Glomerular endothelial cell (primary cell): ENCODE measurements at places on chromosomes 2 and 18. TPM values are rescaled to one million over a fixed set of nuclear protein-coding genes. Genes with fewer than 3 reads are reported as not detected.

LYG2 gene
- not detected in 2 replicates for total RNA-seq

KCNG2 gene
- total RNA-seq = not detected in 2 replicates

CAPN14 gene
- total RNA-seq = 0.15 and 0.35 TPM in 2 replicates

NR4A2 gene
- total RNA-seq = 0.58 and 0.68 TPM in 2 replicates

CD8B gene
- not detected in 2 replicates for total RNA-seq

DNA sequence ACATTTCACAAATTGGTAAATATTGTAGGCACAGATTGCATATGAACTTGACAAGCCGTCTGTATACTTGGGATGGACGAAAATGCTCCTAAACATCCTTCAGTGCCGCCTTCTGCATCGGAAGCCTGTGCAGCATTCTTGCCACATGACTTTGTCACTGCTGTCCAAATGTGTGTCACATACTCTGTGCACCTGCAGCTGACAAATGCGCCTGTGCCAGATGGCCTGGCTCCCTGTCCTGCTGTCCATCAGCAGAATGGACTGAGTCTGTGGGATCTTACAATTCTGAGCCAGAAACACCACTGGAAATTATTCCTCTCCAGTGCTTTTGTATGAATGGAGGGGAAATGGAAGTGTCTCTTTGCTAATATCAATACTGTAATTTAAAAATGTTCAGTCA, 89.9 kb downstream of the DCDC2C start:
- no peak for DNase-seq

GRCh38 chr2:8584174-8585066, 97.4 kb upstream of the ID2 start:
- DNase-seq = no peak

GRCh38 chr2:83866211-83866610, 592.9 kb downstream of the SUCLG1 start:
- no peak for DNase-seq

- no peak for DNase-seq
Observed at GRCh38 chr18:12046046-12046750, 47.4 kb upstream of the ANKRD62 start.

GRCh38 chr18:79522451-79523205, 126.9 kb downstream of the NFATC1 start:
- no peak for DNase-seq

GRCh38 chr18:33022370-33022769, 249.5 kb upstream of the KLHL14 start:
- DNase-seq = no peak

DNA sequence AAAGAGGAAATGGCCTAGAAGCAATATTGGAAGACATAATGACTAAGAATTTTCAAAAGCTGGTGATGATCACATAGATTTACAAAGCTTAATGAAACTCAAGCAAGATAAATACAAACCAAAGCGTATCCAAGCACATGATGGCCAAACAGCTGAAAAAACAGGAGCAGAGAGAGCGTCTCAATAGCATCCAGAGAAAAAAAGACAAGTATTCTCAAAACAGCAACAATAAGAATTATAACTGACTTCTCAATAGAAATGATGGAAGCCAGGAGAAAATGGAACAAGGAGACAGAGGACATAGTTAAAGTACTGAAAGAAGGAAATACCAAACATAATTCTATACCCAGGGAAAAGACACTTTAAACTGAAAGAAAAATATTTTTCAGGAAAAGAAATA, 437.2 kb upstream of the TNP1 start:
- DNase-seq = no peak

GRCh38 chr2:229083606-229084340, 187.3 kb downstream of the PID1 start:
- DNase-seq = no peak

DNA sequence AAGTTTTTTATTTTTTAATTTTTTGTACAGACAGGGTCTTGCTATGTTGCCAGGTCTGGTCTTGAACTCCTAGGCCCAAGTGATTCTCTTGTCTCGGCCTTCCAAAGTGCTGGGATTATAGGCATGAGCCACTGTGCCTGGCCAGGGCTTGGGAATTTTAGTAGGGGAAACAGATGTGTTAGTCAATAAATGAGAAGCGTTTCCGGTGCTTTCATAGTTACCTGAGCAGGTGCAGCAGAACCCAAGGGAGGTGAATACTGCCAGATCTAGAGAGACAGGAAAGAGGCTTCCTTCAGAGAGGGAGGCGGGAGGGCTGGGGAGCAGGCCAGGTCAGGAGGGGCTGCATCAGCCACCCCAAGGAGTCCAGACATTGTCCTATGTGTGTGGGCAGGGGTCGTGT, 30.5 kb upstream of the IMPA2 start:
- no peak for DNase-seq

- DNase-seq = no peak
Observed at GRCh38 chr2:105806996-105807395, 62.3 kb downstream of the NCK2 start.

ARHGAP28 gene
- total RNA-seq = 6.9 and 16.5 TPM in 2 replicates

DNA sequence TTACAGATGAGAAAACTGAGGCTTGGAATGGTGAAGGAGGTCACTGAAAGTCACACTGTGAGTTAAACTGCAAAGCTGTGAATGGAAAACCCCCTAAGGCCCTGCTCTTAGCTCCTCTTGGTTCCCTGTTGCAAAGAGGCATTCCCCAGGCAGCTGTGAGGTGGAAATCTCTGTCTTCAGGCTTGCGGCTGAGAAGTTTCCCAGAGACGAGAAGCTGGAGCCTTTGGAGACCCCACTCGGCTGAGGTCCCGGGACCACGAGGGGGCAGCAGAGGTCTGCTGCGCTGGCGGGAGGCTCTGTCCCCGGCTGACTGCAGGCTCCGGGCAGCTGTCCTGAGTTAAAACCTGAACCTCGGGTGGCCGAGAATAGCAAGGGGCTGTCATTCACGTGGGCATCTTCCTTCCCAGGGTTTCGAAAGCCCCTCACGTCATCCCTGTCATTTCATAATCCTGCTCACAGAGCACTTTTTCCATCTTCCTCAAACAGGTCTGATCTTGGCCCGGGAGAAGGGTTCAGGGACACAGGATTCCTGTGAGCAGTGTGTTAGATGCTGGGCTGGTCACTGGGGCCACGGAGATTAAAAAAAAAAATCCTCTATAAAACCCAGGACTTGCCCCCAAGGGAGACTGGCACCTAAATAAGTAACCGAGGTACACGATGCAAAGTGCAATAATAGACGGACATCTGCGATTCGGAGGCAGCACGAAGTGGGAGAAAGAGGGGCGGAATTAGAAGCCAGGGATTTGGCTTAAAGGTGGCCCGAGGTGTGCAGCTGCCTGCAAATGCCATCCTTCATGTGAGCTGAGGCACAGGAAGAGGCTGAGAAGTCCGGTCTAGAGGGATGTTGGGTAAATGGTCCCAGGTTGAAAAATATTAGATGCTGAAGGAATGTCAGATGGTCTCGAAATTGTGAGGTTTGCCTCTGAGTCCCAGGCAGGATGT, 24.6 kb upstream of the ATOH8 start:
- DNase-seq = no peak

DNA sequence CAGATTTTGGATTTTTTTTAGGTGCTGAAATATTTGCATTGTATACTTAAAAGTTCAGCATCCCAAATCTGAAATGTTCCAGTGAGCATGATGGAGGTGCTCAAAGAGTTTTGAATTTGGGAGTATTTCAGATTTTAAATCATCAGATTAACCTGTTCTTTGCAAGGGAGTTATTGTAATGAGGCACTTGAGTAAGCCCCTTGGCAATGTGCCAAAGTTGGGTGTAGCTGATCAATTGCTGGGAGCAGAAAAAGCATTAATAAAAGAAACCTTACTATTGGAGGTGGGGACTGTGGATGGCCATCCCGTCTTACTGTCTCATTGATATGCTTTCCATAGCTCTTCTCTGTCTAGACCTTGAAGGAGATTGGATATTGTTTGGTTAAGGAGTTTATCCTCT, 28.3 kb downstream of the MALT1 start:
- no peak for DNase-seq

PPP1R1C gene
- total RNA-seq = 0.93 and 1.4 TPM in 2 replicates

GALNT5 gene
- total RNA-seq = 0.48 and 2.6 TPM in 2 replicates

TMEM17 gene
- 2.5 and 2.9 TPM in 2 replicates for total RNA-seq

- no peak for DNase-seq
Observed at GRCh38 chr18:56030060-56030459, 442.1 kb upstream of the TCF4 start.

DNA sequence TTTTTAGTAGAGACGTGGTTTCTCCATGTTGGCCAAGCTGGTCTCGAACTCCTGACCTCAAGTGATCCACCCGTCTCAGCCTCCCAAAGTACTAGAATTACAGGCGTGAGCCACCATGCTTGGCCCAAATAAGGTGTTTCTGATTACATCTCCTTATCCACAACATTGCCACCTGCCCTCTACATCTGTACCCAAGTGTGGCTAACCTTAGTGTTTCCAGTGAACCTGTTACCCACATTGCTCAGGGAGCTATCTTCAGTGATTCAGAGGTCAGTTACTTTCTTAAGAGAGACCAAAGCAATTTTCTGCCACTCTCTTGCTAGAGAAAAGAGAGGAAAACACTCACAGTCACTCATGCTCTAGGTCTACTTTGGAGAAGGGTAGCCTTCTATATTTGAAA, 115.0 kb upstream of the SLC39A10 start:
- no peak for DNase-seq

OR6B2 gene
- not detected in 2 replicates for total RNA-seq

GRCh38 chr2:201985728-201986462, 47.8 kb upstream of the FZD7 start:
- DNase-seq = no peak

GPR39 gene
- total RNA-seq = 0.29 and 1.2 TPM in 2 replicates

DNA sequence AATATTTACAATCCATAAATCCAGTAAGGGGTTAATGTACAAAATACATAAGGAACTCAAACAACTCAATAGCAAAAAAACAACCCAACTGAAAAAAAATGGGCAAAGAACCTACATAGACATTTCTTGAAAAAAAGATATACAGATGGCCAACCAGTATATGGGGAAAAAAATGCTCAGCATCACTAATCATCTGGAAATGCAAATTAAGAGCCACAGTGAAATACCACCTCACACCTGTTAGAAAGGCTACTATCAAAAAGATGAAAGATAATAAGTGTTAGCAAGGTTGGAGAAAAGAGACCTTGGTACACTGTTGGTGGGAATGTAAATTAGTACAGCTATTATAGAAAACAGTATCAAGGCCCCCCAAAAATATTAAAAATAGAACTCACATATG, 14.6 kb downstream of the AP1S3 start:
- no peak for DNase-seq

GRCh38 chr2:164803776-164804466, 37.7 kb downstream of the COBLL1 start:
- no peak for DNase-seq

TLX2 gene
- total RNA-seq = not detected in 2 replicates

DNA sequence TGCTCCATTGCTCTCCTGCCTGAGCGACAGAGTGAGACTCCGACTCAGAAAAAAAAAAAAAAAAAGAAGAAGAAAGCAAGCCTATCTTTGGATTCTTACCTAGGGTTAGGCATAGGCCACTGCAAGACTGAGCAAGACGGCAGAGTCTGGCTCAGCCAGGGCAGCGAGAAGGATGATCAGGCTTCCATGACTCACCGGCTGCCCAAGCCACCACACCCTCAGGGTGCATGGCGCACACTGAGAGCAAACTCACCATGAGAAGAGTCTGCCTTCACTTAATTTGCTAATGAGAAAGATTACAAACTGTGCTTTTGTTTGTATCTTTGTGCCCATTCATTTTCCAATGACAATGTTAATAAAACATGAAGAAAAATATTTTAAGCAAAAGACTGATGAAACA, 8.2 kb downstream of the FAM110C start:
- DNase-seq = no peak

DNA sequence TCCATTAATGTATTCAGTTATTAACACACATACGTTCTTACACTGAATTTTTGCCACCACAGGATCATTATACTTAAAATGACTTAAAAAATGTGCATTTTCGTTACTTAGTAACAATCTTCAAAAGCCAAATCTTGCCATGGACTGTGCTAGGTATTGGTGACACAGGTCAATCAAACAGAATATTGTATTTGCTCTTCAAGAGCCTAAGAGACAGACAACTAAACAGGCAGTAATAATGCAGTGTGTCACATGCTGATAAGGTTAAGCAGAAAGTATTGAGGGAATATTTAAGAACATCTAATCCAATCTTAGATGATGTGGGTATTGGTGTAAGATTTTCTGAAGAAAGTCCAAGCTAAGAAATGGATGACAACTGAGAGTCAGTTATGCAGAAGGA, 56.9 kb downstream of the FBXO11 start:
- DNase-seq = no peak

DNA sequence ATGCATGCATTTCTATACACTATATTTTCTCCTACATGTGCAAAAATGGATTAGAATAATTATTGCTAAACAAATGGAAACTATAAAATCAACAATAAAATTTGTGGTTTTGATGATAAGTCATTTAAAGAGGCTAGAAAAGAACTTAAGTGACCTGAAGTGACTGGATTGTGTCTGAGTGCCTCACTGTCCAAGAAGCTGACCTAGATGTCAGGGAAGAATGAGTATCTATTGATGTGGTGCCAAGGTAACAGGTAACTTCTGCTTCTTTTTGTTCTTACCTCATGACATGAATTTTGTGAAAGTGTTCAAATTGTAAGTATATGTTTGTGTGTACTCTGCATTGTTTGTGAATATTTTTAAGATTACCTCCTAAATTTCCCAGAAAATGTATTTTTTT, 1623.9 kb upstream of the ACVR2A start:
- no peak for DNase-seq

- DNase-seq = no peak
Observed at GRCh38 chr2:23127465-23127864, 257.5 kb upstream of the KLHL29 start.

GRCh38 chr2:205751569-205752031, 69.3 kb downstream of the NRP2 start:
- DNase-seq = no peak

UGT1A3 gene
- total RNA-seq = not detected in 2 replicates

DNA sequence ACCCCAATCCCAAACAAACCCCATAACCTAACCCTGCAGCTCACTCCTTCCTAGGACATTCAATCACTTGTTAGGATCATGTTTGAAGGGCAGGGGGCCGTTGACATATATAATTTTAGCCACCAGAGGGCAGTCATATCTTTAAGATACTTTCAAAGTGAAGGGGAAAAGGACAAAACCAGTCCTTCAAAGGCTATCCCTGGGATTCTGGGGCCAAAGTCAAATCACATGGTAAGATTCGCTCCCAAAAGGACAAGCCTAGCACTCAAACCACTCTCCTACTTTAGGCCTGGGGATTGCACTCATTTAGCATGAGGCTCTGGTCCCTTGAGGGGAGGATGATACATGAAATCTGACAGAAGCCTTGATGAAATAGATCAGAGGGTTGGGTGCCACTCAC, 44.6 kb downstream of the HAUS1 start:
- no peak for DNase-seq

GRCh38 chr2:178163395-178163794, 30.9 kb upstream of the OSBPL6 start:
- DNase-seq = no peak

SERPINB12 gene
- not detected in 2 replicates for total RNA-seq

SCYGR4 gene
- not detected in 2 replicates for total RNA-seq
